ENCODE measurements at places on chromosomes 4 and X.

- DNase-seq, result no peak
Measured at GRCh38 chr4:76703123-76703490, 194.8 kb downstream of the SOWAHB start.

- no peak for DNase-seq
Measured at GRCh38 chrX:152918707-152919106, 20.8 kb downstream of the ZNF185 start.

DNA sequence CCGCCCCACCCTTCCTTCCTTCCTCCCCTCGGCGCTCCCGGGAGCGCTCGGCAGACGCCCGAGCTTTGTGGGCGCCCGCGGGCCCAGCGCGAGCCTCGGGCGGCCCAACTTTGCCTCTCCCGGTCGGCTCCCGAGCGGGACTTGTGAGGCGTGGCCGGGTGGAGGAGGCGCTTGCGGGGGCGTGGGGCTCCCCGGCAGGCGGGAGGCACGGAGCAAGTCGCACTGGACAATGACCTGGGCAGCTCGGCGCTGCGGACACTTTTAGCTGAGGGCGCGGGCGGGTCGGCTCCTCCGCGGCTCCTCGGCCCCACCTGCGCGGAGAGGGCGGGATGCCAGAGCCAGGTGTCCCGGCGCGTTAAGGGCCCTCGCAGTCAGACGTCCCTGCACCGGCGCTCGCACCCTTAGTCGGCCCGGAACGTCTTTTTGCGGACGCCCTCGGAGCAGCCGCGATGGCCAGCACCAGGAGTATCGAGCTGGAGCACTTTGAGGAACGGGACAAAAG lies 385 bp downstream of the DCLK2 start:
- DNase-seq, result no peak

GRCh38 chrX:153861151-153861550 lies 24.8 kb downstream of the L1CAM start:
- DNase-seq, result no peak

DNA sequence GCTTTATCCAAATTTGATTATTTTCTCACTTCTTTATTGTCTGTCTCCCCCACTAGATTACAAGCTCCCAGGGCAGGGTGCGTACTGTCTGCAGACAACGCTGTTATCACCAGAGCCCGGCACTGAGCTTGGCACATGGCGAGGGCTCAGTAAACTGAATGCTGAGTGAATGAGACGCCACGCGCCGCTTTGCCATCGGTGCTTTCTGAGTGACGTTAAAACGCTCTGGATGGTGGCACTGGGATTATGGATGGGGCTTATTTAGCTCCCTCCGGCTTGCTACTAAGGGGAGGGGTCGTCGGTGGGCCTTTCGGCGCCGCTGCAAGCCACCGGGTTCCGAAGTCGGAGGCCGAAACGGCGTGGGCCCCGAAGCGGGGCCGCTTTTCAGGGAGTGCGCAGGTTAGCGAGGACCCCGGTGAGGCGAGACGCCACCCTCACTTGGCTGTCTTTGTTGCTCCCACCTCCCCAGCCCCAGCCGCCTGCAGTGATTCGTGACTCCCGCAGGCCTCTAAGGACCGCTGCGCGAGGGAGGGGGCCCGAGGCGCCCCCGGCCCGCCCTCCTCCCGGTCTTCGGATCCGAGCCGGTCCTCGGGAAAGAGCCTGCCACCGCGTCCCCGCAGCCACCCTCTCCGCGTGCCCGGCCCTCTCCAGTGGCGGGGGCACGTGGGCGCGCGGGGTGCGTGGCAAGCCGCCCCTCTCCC lies 569 bp upstream of the FHL1 start:
- no peak for DNase-seq

GRCh38 chr4:176054942-176055341 lies 10.7 kb upstream of the WDR17 start:
- DNase-seq, result no peak

- no peak for DNase-seq
Measured at GRCh38 chr4:155426953-155427352, 50.2 kb upstream of the MAP9 start.

DNA sequence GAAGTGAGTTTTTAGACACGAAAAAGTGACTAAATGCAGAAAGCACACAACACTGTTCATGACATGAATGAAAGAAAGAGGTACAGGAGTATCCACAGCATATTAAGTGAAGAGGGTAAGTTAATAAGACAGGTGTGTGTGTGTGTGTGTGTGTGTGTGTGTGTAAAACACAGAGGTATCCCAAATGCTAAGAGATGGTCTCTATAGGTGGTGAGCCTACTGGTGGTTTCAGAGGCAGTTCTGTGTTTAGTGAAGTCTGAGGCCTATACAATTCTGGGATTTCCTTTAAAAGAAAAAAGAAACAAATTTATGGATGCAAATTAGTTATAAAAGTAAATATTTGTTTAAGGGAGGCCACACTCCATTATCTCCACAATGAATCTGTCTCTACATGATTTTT lies 17.4 kb upstream of the TNIP3 start:
- DNase-seq, result no peak

GRCh38 chr4:54077812-54078211 lies 13.4 kb upstream of the CHIC2 start:
- no peak for DNase-seq

GRCh38 chr4:172095161-172095560 lies 282.0 kb downstream of the GALNTL6 start:
- DNase-seq, result no peak

GRCh38 chr4:182427554-182427953 lies 184.4 kb downstream of the TENM3 start:
- DNase-seq, result no peak

- DNase-seq, result no peak
Measured at GRCh38 chrX:14079891-14080430, 50.3 kb upstream of the GEMIN8 start.

- DNase-seq, result no peak
Measured at GRCh38 chrX:11461201-11462001, 168.2 kb downstream of the AMELX start.

- peak; percentile 10 for DNase-seq
Measured at GRCh38 chr4:154618708-154619315, 6.4 kb upstream of the FGG start.

DNA sequence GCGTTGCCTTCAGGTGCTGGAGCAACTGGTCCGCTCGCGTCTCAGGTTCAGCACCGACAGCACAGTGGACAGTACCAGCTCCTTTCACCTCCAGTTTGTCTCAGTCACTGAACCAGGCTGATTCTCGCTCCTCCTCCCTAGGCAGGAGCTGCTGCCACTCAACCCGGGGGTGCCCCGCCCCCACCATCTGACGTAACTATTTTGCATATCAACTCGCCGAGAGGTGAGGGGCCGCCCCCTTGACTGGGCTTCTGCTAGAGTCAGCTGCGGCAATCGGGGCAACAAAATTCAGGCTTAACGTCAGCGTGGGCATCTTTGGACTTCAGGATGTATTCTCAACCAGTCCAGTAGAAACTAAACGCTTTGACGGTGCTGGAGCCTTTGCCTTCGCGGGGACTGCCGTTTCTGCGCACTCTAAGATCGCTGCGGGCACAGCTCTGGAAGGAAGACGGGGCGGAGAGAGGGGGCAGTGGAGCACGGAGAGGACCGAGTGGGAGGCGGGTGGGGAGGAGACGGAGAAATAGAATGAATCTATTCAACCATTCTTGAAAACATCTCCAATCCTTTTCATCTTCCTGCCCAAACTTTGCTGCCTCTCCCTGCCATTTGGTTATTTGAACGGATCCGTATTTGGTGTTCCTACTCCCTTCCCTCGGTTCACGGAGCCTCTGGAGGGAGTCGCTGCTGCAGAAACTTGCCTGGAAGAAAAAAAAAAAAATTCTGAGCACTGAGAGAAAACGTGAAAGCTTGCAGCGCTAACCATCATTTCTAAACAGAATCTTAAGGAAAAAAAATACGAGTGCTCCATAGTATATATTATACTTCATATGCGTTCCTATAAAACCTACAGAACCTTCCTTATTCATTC lies at the start of gene FSTL5:
Gene FSTL5 (minus strand): TSS at position 109 of the 868 bp plus-strand sequence. CDS start 52,604 bp downstream, outside the sequence.
- DNase-seq, result no peak

DNA sequence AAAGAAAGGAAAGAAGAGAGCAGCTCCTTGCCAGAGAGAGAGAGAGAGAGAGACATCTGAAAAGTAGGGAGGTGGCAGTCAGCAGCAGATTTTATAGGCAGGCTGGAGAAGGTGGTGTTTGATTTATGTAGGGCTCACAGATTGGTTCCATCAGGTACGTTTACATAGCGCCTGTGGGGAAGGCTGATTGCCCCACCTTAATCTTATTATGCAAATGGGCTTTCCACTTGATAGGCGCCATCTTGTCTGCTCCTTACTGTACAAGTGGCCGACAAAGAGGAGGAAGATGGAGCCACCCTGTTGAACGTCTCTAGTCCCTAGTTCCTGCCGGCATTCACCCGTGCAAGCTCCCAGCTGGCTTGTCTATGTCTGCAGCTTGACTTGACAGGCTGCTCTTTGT lies 49.1 kb upstream of the DHRSX start:
- DNase-seq, result no peak

GRCh38 chr4:169744601-169745000 lies 13.1 kb downstream of the HPF1 start:
- no peak for DNase-seq

DNA sequence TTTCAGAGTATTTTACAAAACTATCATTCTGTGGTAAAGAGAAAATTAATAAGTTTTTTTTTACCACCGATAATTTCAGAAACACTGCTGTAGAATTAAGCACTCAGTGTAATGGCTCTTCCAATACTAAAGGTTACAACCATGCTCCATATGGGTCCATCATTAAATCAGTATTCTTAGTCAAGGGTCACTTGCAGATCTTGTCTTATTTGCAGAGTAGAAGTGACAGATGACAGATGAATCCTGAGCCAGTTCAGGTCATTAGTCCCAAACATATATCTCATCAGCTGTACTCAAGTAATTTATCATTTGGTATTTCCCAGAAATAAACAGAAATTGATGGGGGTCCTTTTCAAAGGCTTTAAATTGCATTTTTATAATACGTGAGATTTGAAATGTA lies 182.9 kb downstream of the CFAP47 start:
- DNase-seq, result no peak

DNA sequence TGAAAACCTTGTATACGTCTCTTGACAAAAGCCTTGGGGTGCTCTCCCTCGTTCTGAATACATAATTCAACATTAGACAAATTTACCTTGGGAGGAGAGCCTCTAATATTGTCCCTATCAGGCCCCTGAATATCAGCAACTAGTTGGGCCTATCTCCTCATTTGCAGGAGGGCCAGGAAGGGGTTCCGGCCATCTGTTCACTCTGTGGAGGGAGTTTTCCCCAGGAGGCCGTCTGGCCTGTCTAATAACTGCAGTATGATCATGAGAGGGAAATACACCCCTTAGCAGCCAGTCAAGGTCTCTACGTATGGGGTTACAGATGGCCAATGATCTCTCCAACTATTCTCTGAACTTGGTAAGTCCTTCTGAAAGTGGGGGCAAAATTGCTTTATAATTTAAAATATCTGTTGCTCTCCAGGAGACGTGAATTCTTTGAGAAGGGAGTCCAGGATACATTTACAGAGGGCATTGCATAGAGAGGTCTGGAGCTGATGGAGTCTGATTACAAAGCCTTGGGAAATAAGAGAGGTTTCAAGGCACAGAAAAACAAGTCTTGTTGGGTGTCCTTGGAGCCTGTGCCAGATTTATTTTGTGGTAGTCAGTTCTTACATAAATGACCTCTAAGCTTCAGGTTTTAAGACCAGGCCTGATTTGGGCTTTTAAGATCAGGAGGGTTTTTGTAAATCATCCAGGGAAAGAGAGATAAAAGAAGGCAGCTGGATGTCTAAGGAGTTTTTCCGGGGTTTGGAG lies 48.2 kb upstream of the UXT start:
- DNase-seq, result no peak

DNA sequence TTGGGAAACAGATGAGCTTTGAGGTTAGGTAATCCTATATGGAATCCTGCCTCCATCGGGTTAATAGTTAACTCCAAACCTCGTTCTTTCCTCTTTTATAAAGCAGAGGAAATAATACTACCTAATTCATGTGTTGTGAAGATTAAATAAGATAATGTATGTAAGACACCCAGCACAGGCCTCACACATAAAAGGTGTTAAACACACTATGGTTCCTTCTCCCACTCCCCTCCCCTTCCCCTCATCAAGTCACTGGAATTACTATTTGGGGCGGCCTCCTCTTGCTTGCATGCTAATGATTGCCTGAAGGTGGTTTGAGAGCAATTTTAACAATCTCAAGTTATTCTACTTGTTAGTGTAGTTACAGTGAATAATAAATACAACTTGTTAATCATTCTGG lies 404.4 kb upstream of the RASGEF1B start:
- no peak for DNase-seq

DNA sequence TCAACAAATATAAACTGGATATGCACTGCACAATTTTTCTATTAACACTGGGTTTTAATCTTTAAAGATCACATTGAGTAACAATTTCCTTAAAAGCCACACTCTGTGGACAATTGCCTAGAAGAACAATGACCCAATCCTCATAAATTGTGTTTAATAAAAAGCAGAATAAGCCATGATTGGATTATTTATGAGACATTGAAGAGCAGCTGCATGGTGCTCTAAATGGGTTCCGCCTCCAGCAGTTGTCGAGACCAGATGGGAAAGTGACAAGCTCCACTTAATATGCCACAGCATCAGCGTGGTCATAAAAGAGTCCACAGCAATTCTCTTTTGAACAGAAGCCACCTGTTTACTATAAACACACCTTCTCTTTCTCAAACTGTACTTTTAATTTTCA lies 635.2 kb upstream of the FRG1 start:
- no peak for DNase-seq

GRCh38 chr4:168705121-168705520 lies 208.3 kb downstream of the PALLD start:
- DNase-seq, result no peak

DNA sequence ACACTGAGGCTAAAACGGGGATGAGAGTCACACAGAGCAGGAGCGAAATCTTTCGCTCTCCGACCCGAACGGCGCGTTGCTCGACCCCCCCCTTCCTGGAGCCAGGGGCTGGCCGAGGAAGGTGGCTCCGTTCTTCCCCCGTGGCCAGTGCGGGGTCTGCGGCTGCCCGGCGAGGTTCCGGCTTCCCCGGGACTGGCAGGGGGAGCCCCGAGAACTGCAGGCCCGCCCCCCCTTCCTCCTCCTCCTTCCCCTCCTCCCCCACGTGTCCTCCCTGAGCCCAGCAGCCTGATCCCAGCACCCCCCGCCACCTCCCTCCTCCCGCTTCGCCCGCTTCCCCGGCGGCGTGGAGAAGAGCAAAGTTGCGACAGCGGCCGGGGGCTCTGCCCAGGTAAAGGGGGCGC lies 2.4 kb upstream of the BCORL1 start:
- DNase-seq, result no peak

DNA sequence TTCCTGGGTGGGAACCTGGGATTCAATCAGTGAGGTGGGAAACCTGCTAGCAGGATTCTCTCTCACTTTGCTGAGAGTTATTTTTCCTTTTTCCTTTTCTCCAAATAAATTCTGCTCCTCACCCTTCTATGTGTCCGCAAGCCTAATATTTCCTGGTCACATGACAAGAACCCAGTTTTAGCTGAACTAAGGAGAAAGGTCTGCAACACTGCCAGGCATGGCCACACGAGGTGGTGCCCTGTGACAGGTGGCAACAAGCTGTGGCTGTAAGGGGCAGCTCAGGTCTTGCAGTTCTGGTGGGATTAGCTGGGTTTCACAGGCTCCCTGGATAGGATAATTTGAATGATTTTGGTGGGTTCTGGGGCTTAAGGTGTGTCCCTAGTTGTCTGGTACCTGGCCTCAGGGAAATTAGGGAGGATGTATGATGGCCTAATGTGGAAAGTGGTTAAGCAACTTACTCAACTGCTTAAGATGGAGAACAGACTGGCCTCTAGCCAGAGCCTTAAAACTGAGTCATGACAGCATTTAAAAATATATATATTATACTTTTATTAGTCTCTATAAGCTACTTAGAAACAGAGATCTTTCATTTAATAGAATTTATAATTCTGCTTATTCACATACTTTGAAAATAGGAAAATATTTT lies 215.0 kb downstream of the IL15 start:
- DNase-seq, result no peak

- DNase-seq, result no peak
Measured at GRCh38 chr4:100287534-100287933, 97.3 kb upstream of the DDIT4L start.
